Stimulated activated CD4-positive, alpha-beta T cell treated with anti-CD3 and anti-CD28 coated beads, Interleukin-15, amount 100 ng/mL, for 1 hour (primary cell): ENCODE measurements at places on chromosomes 12 and 14.

- DNase-seq = no peak
Measured at GRCh38 chr12:48938805-48939204, 13.5 kb upstream of the FKBP11 start.

DNA sequence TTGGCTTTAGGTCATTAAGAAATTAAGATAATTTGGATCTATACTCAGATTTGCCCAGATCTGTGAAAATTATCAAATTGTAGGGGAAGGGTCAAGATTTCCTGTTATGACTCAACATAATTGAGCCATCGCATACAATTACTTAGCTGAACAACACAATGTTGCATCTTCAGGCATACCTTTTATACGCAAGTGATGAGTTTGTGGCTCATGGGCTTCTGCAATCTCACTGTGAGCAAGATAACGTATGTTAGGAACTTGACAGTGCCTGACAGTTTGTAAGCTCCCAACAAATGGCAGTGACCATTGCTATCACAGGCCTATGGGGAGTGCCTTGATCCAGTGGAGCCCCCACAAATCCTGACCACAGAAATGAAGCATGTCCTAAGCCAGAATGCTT lies 199.7 kb downstream of the BCAT1 start:
- DNase-seq = no peak

DNA sequence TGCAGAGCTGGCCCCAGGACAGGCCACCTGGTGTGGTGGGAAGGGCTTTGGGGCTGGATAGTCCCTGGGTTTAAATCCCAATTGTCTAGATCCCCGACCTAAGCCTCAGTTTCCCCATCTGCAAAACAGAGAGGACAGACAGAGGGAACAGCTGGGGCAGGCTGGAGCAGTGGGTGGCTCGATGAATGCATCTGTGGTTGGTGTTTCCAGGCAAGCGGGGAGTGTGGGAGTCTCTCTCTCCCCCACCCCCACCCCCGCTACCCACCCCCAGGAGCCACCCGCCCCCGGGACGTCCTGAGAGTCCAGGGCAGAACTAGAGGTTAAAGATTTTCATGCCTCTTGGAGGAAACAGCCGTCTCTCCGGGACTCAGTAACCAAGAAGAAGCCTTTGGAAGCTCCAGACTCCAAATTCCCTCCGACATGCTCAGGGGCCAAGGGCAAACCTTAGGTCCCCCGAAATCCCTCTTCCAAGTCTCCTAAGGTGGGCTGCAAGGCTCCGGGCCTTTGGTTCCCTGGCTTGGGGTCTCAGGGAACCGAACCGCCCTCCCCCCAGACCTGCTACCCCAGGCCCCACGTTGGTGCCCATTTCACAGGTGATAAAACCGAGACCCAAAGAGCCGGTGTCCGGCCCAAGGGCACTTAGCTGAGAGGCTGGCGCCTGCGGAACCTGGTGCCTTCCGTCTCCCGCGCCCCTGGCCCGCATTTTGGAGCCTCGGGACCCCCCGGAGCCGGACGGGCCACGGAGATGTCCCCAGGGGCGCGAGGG lies 474 bp downstream of the TRPV4 start:
- no peak for DNase-seq

DNA sequence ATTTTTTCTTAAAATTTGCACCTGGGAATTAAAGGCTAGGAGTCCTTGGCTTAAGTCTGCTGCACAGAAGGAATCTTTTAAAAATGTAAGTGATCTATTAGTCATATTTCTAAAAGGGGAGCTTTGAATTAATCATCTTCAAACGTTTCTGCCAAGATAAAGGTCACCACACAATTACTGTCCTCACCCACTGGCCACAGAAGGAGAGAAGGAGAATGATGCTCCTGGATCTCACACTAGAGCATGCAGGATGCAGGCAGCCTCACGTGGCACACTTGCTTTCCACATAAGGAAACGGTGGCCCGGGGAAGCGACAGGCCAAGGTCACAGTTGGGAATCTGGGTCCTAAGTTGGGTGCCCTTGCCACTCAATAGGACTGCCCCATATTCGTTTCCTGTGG lies 16.9 kb downstream of the PLEKHG7 start:
- DNase-seq = no peak

DNA sequence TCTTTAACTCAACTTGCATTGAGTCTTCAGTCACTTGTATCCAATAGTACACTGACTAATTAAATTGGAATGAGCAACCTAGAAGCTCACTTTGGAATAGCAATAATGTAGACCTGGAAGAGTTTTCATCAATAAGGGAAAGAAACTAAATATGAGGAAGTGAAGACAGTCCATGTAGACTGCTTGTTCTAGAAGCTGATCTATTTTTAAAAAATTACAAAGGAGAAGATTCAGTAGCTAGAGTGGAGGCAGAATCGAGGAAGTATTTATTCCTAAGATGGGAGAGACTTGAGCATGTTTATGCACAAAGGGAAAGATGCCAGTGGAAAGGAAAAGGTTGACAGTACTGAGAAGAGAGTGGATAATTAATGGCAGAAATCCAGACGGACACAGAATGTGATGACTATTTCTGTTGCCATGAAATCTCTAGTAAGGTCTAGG lies 156.3 kb upstream of the PDE3A start:
- DNase-seq = no peak

- DNase-seq = no peak
Measured at GRCh38 chr12:67523538-67523937, 125.0 kb upstream of the DYRK2 start.

DNA sequence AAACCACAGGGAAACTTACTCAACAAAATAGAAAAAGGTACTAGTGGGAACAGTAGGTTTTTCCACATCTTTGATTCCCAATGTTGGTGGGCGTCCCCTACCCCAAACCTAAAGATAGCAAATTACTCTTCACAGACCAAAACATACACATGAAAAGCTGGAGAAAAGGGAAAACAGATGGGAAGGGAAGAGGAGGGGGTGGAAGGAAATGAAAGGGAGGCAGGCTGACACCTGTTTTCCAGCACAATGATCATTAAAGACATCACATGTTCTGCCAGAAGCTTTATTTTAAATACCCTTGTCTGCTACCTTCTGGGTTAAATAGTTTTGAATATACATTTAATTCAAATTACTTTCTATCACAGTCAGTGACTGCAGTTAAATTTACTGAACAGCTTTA lies 1617.9 kb upstream of the SEL1L start:
- no peak for DNase-seq

GRCh38 chr12:26646571-26646970 lies 186.4 kb downstream of the ITPR2 start:
- DNase-seq = no peak

- DNase-seq = no peak
Measured at GRCh38 chr14:50038398-50039119, 77.8 kb downstream of the VCPKMT start.

DNA sequence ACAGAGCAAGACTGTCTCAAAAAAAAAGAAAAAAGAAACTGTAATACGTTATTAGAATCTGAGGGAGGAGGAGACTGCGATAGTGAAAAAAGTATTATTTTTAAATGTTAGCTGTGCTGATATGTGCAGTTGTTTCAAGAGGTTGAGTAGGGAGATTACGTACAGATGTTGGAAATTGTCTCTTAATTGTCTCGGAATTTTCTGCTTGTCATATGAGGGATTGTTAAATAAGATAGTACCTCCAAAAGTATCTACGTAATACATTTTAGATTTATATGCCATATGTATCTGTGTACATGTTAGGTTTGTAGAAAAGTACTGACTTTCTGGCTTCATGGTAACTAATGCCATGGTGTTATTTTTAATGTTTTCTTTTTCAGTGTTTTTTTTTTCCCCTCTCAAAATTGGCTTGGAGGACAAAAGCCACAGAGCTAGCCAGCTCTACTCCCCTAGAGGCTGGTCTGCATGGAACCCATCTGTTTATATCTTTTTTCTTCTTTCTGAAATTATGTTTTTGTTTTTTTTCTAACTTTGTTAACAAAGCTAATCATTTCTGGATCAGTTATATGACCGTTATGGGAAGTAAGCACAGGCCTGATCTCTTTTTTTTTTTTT lies 3.4 kb downstream of the RIMKLB start:
- no peak for DNase-seq

DNA sequence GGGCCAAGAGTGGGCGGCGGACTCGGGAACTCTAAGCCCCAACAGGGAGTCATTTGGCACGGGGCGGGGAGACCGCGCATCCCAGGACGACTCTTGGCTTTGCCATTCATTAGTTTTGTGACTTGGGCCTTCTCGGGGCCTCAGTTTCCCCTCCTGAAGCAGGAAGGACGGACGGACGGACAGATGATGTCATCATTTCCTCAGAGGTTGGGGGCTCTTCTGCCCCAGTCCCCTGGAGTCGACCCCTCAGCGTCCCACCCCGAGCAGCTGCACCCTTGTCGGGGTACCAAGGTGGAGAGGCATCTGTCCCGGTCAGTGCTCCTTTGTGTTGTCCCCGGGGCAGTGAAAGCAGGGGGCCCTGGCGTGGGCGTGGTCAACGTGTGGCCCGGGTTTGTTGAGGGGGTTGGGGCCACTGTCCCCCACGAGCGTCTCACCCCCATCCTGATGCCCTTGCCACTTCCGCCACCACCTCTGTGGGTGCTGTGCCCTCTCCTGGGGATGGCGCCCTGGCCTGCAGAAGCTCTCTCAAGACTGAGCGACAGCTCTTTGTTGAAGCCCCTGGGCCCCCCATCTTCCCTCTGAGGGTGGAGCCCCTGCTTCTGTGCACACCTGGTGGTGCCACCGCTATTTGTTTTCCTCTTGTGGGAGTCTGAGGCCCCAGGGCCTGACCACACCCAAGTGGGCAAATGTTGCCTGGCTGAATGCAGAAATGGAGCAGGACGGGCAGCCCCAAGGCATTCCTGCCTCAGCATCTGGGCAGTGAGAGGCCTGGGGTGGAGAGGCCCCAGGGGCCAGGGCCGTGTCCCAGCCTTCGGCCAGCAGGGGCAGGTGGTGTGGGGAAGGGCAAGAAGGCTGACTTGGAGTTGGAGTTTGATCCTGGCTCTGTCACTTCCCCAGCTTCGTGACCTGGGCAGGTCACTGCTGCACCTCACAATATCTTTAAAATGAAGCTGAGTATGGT lies 896 bp downstream of the HHIPL1 start:
- DNase-seq = no peak

DNA sequence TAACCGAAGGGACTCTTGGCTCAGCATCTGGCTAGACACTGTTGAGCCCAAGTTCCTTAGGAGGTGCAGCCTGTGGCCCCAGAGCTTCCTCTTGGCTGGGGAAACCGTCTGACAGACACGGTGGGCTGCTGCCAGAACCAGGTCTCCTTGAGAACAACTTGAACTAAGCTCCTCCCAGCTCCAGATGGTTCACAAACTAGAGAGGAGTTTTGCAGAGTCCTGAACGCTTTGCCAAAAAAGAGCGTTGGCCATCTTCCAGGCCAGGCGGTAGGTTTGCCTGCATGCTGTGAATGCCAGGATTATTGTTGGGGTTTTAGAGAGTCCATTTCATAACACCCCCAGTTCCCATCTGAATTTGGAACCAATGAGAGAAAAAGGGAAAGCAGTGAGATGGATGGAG lies 399.8 kb downstream of the RGS6 start:
- DNase-seq = no peak

DNA sequence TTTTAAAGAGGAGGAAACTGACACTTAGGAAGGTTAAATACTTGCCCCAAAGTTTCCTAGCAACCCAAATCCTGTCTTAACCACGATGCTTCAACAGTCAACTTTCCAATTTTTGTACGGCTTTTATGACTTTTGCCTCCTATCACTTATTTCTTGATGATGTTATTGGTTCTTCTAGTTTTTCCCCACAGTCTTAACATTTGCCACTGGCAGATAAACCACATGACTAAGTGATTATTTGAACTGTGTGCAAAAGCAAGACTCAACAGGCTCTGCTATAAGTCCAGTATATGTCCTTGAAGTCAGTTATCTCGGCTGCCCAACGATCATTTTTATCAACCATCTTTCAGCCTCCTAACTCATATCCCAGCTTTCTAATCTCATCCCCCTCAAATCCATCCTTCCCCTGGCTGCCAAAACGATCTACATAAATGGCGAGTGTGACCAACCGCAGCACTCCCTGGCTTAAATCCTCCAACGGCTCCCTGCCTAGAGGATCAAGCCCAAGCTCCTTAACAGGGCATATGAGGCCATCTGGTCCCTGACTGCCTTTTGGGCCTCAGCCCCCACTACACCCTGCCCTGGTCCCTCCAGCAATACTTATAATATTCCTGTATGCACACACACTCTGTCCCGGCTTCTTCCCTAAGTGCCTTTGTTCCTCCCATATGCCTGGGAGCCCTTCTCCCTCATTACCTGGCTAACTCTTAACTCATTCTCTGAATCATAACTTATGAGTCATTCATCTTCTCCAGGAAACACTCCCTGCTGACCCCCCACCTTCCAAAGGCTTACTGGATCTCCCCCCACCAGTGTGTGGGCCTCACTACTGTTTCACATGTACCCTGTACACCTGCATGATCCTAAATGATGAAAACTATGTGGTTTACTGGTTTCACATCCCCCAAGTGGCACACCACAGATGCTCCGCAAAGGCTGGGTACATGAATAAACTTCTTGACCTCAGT lies 8.8 kb downstream of the VPS37B start:
- DNase-seq = no peak

DNA sequence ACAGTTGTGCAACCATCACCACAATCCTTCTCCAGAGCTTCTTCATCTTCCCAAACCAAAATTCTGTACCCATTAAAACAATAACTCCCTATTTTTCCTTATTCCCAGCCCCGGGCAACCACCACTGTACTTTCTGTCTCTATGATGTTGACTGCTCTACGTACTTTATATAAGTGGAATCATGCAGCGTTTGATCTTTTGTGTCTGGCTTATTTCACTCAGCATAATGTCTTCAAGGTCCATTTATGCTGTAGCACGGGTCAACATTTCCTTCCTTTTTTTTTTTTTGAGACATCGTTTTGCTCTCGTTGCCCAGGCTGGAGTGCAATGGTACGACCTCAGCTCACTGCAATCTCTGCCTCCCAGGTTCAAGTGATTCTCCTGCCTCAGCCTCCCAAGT lies 162.7 kb upstream of the GSC start:
- no peak for DNase-seq

GRCh38 chr12:31586728-31587127 lies 4.2 kb downstream of the DENND5B start:
- DNase-seq = no peak

DNA sequence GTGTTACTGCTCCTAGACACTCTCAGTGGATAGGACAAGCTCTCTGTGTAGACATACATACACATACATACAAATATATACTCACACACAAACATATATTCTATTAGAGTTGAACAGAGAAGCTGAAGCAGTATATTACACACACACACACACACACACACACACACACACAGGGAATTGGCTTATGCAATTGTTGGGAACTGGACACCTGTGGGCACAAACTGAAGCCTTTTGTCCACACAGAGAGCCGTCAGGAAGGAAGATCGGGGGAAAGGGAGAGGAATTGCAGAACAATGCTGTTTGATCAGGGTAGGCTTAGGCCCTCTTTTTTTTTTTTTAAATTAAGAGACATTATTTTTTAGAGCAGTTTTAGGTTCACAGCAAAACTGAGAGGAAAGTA lies 180.7 kb upstream of the DDHD1 start:
- no peak for DNase-seq

- DNase-seq = no peak
Measured at GRCh38 chr12:71970031-71970430, 31.4 kb downstream of the TPH2 start.

- DNase-seq = no peak
Measured at GRCh38 chr12:68746572-68747180, 700 bp downstream of the SLC35E3 start.
